Endodermal cell (in vitro differentiated cells): ENCODE measurements at places on chromosomes 7 and 10.

DNA sequence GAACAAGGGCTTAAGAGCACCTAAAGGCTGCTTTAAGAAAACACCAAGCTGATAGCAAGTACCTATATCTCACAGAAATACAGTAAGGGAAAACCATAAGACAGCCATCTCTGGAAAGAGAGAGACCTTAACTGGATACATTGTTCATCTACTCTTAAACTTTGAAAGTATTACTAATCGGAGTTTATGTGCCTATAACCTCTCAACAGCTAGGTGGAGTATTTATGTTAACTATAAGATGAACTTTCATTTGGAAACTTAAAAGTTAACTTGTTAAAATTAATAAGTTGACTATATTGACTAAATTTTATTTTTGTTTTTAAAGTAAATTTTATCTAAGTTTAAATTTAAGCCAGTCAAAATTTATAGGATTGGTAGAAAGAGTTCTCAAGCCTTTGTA is 90.6 kb downstream of the USP6NL start:
- DNase-seq, result no peak

GRCh38 chr10:34761453-34761852 is 53.6 kb downstream of the PARD3 start:
- no peak for DNase-seq

GRCh38 chr10:18164748-18165361 is 24.6 kb downstream of the CACNB2 start:
- DNase-seq, result no peak

DNA sequence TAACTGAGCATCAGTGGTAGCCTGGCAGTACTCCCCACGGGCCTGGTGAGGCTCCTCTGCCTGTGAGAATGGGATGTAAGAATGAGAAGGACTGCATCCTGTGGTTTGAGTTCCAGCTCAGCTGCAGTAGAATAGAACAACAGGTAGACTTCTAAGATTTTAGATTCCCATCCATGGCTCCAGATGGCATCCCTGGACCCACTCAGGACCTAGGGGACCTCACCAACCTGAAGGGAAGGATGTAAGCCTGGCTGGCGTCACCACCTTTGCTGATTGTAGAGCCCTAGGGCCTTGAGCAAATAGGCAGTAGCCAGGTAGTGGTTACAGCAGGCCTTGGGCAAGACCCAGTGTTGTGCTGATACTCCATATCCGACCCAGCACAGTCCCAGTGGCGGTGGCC is 9.6 kb upstream of the AOC1 start:
- DNase-seq, result no peak

DNA sequence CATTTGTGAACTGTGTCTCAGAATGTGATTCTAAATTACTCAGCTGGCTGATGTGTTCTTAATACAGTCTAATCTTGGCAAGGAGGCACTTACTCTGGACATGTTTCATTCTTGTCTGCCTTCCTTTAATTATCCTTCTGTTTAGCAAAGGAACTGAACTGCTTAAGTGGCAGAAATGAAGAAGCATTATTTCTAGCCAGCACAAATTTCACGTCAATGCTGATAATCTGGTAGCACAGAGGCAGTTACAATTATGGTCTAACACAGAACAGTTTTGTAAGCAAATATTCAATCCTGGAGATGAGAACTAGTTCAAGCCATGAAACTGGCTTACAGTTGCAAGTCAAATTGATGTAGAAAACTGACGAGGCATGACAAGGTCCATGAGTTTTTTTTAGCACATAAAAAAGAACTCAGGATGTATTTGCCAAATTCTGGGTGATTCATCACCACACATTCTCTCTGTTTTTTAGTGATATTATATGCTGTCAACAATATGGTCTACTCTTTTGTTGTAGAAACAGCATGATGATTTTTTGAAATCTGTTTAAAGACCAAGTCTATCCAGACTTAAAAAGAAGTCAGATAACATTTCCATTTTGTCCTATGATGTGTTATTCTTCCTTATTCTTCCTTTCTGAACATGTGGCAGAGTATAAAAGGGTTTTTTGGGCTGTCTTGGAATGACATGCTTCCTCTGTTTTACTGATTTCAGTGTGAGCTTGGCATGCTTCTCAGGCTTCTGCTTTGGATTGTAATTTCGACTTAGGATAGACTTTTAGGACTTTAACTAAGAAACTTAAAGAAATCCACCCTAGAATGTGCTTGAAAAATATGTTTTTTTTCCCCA is 154.8 kb downstream of the DNAJB9 start:
- no peak for DNase-seq

GRCh38 chr7:51817694-51818225 is 501.2 kb upstream of the COBL start:
- DNase-seq, result no peak

GRCh38 chr7:12470930-12471329 is 67.3 kb upstream of the VWDE start:
- DNase-seq, result no peak

DNA sequence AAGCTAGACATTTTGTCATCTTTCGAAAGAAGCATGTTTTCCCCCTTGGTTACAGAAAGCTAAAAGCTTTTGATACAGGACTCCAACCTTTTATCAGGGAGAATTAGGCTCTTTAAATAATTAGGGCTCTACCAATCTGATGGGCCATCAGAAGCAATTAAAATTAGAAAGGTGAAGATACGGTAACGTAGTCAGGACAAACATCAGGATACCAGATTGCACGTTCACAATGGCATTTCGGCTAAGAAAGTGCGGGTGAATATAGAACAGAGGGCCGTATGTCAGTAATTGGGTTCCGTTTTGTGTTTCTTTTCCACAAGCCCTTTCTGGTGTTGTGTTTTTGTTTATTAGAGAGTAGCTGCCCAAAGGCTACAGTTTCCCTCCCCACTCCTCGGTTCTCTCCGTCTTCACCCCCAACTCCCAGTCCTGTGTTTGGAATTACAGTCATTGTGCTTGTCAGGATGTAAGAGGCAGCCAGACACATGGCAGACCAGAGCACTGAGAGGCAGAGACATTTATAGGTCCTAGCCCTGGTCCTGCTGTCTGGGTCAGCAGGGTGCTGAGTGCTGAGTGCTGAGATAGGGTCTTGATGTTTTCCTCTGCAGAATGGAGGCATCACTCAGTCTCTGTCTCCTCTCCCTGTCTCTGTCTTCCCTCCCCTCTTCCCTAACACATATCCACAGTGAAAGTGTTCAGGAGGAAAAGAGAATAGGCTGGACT is 5.5 kb downstream of the PFKP start:
- no peak for DNase-seq

- peak; percentile 80 for DNase-seq
Observed at GRCh38 chr7:23106057-23106822, 655 bp downstream of the KLHL7 start.

DNA sequence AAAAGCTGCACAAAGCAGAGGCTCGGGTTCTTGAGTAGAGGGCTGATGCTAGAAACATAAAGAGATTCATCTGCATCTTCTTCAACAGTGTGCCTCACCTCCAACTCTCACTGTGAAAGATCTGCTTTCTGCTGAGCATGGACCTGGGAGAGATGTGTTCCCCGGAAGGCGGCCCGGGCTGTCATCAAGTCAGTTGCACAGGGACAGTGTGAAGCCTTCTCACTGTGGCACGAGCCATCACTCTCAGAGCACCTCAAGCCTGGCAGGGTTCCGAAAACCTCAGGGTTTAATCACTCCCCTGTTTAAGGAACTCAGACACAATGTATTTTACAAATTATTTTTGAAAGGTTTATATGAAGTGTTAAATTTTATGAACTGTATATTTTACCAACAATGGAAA is 98.7 kb downstream of the RBM20 start:
- no peak for DNase-seq

GRCh38 chr7:112188257-112188656 is 17.9 kb downstream of the DOCK4 start:
- no peak for DNase-seq

GRCh38 chr7:74584160-74584954 is 73.2 kb upstream of the GTF2I start:
- peak; percentile 73 for DNase-seq

DNA sequence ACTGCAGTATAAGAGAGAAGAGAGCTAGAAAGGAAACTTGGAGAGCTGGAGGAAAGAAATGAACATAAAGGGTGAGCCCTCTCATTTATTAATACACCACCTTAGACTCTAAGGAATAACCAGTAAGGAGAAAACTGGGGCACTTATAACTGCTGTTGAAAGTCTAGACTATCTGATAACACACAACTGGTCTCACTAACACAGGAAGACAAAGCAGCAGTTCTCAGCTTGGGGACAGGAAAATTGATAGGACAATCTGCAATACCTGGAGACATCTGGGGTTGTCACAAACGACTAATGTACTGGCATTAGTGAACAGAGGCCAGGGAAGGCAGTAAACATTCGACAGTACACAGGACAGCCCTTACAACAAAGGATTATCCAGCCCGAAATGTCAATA is 6.8 kb downstream of the ELMO1 start:
- DNase-seq, result no peak

- DNase-seq, result peak; percentile 65
Observed at GRCh38 chr10:68553138-68553537, 7.0 kb upstream of the TET1 start.

- DNase-seq, result no peak
Observed at GRCh38 chr7:83640240-83640639, 8.7 kb downstream of the SEMA3E start.

DNA sequence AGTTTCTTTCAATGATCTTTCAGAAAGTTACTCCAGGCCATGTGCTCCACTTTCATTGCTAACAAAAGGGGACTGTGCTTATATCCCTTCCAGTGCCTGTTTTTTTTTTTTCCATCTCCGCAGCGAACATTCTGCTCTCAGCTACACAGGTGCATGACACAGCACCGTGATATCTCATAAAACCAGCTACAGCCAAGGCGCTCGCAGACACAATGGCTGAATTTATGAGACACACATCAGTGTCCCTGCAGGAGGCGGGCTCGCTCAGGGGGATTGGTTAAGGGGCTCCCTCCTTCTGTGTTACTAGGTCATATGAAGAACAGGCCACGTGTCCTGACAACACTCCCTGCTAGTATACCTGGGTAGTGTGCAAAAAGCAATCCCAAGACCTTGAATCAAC is 245.5 kb downstream of the SKAP2 start:
- no peak for DNase-seq

- DNase-seq, result no peak
Observed at GRCh38 chr7:25496476-25497368, 268.4 kb upstream of the NPVF start.

DNA sequence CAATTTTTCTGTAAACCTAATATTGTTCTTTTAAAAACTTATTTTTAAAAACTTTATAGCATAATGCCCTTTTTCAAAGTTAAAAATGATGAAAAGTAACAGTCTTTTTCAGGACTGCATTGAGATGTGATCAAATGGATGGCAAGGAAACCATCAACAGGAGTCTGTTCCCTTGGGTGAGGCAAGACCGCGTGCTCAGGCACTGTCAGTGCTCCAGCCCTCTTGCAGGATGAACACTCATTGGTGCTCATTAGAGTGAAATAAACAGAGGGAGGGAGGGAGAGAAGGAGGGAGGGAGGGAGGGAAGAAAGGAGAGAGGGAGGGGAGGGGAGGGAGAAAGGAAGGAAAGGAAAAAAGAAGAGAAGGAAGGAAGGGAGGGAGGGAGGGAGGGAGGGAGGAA is 145.7 kb upstream of the CHST15 start:
- no peak for DNase-seq

GRCh38 chr10:130787243-130787642 is 524.3 kb downstream of the TCERG1L start:
- no peak for DNase-seq
